CD4-positive, alpha-beta T cell treated with Interleukin-17A for 1 hour (primary cell): ENCODE measurements at places on chromosomes 11 and 22.
A peak's percentile ranks its signal among the peaks of the same experiment; 100 is the strongest.

GRCh38 chr22:47435204-47435487, 672.7 kb downstream of the TBC1D22A start:
- DNase-seq, result no peak

DNA sequence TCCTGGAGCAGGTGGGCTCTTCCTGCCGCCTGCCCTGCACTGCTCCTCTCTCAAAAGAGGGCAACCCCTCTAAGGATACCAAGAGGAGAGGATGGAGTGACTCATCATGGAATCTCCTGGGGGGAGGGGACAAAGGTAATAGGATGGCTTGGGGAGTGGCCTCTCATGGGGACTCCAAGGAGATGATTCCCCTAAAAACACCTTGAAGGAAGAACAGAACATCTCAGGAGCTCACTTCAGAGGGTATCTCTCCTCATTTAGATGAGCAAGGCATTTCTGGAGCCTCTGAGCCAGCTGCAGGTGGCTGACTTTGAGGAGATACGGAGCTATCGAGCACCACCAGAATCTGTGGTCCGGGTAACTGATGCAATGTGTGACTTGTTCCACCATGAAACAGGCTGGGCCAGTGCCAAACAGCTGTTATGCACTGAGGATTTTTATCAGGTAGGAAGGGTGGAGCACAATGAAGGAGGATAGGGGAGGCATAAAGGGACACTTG, 40.2 kb downstream of the RRP8 start:
- DNase-seq, result no peak

- no peak for DNase-seq
Measured at GRCh38 chr11:126500981-126501380, 145.5 kb downstream of the ST3GAL4 start.

DNA sequence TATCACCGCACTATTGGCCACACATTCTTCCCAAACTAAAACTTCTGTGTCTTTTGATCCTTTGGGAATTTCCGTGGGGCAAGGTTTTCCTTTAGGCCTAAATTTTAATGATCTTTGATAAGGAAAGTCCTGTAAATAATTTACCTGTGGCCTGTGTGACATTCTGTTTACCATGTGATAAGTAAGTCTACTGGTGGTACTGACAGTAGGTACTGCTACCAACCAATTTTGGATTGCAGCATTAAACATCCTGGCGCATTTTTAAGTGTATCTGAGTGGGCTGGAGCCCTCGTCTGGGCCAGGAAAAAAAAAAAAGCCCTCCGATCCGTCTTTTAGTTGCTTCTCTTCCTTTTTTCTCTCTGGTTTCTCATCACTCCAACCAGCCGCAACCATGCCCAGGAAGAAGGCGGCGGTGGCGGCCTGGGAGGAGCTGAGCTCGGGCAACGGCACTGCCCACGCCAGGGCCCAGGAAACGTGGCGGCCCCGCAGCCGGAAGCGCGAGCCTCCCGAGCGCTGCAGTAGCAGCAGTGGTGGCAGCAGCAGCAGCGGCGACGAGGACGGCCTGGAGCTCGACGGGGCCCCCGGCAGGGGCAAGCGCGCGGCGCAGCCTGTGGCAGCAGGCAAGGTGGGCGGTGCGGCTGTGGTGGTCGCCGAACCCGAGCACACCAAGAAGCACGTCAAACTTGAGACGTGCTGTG, 33.6 kb downstream of the ASRGL1 start:
- DNase-seq, result peak; percentile 51

- no peak for DNase-seq
Measured at GRCh38 chr11:98566978-98567377, 453.8 kb upstream of the CNTN5 start.
